ENCODE measurements at places on chromosomes 5 and 9.

GRCh38 chr9:89896806-89897340 is 292.1 kb downstream of the GADD45G start:
- DNase-seq: no peak

DNA sequence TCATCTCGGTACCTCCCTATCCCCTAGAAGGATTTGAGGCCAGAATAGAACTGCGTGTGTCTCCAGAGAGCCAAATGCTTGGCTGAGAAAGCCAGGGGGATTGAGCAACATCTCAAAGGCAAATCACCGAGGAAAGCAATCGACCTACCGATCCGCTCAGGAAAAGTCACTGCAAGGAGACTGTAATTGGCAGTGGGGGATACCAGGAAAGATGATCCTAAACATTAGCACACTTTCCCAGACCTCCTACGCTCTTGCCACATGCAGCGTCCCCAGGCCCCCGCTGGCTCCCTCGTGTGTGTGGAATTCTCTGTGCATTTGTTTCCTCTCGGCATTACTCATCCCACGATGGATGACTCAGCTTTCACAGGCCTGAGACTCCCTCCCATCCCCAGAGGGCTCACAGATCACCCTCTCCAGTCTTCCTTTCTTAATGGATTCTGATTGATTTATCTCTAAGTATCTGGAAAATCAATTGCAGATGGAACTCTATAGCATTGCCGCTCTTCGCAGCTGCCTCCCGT is 82.2 kb upstream of the ICE1 start:
- DNase-seq: no peak

DNA sequence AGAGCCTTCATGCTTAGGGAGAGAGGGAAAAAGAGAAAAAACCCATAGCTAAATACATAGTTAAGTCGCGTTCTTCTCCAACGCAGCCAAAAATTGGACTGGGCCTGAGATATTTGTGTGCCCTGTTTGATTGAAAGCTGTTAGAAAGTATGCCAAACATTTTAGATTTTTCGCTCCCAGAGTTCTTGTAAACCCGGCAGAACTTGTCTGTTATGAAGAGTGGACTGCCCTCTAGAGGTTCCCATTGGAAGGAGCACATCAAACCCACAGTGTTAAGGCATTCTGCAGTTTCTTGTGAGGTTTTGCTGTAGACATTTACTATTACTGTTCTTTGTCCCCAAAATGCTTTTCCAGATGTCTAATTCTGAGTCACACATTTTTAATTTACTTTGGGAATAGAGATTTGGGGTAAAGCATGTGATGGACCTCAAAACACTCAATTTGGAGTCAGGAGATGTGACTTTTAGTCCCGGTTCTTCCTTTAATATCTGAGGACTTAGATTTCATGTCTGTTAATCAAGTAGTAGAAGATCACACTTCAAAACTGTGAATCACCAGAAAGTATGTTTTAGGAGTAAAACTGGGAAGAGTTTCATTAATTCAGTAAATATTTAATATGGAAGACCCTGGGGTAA is 96.6 kb downstream of the PCSK1 start:
- peak; percentile 45 for DNase-seq

DNA sequence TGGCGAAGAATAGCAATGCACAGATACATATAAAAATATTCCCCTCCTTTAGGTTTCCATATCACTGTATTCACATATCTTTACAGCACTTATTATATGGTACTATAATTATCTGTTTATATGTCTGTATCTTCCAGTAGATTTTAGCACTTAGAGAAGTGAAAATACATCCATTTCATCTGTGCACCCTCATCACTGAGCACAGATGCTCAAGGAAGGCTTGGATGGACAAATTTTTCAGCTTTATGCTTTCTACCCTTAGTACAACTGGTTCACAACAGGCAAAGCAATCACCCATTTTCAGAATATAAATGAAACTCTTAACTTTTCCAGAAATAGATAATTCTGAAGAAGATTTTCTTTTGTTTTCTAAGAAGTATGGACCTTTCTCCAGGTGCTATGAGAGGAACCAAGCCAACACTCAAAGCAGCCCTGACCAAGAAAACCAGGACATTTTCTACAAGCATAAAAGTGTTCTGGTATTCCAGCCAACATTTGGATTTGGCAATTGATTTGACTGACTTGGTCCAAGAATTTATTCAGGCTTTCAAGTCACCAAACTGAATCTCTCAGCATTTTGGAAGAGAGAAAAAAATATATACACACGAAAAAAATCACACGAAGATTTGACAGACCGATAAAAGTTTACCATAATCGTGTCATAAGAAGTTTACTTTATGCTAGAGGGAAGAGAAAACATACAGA is 170.2 kb upstream of the CD180 start:
- DNase-seq: no peak

DNA sequence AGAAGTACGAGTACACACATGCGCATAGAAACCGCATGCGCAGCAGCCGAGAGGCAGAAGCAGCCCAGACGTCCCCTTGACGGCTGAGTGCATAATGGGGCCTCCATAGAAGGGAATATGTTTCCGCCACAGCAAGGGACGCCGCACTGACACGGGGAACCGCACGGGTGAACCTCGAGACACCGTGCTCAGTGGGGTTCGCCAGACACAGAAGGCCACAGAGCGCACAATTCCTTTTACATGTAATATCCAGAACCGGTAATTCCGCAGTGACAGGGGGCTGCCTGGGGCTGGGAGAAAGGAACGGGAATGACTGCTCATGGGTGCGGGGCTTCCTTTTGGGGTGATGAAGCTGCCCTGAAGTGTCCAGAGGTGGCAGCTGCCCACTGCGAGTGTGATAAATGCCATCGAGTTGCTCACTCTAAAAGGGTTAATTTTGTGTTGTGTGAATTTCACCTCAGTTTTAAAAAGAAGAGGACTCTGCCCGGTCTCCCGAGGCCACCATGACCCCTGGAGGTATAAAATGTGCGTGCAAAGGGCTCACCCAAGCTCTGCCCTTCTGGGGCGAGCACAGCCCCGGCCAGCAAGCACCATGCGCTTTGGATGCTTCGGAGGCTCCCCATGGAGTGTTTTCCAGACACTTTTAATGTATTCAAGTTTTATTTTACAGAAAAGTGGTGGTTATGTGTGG is 29.7 kb downstream of the MRPL36 start:
- DNase-seq: no peak
